ENCODE measurements at places on chromosomes 16 and 17. TPM values are rescaled to one million over a fixed set of nuclear protein-coding genes. Genes with fewer than 3 reads are reported as not detected.
A peak's percentile ranks its signal among the peaks of the same experiment; 100 is the strongest.

GRCh38 chr17:47741109-47741792 lies 8.2 kb downstream of the TBX21 start:
- H3K36me3 ChIP-seq = no peaks in the 10 kb centered on the region
- DNase-seq = no peak
- H3K27ac ChIP-seq = no peak overlapping the region

DNA sequence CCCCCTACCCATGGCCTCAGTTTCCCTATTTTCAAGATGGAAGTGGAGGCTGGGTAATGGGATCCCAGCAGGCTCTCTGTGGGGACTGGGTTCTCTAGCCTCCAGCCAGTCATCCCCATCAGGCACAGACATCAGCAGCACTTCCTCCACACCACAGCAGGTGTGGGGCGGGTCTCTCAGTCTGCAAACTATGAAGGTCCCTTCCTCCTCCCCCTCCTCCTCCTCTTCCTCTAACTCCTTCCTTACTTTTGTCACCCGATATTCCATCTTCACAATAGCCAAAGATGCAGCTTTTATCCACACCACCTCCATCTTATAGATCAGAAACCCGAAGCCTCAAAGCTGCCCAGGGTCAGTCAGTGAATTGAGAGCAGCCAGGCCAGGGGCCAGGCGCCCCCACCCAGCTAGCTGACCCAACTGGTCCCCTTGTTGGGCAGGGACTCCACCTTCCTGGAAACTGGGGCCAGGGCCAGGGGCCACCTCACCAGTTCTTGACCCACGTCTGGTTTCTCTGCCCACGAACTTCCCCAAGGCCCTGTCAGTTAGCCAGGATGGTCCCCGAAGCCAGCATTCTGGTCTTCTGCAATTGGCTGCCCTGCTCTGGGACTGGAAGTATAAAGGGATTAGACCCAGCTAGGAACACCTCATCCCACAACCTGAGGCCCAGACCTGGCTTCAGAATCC lies 2.5 kb downstream of the FAM83G start:
- no peak for DNase-seq
- peaks cover 9% of the 10 kb centered on the region for H3K4me1 ChIP-seq
- peak overlapping the region; percentile 64 for H3K4me3 ChIP-seq

GRCh38 chr17:80826955-80827645 lies 164.5 kb upstream of the CHMP6 start:
- H3K36me3 ChIP-seq = peaks cover 3% of the 10 kb centered on the region
- H3K27ac ChIP-seq = no peak overlapping the region
- no peak for DNase-seq
- H3K27me3 ChIP-seq = no peaks in the 10 kb centered on the region

- no peaks in the 10 kb centered on the region for H3K36me3 ChIP-seq
- no peak overlapping the region for H3K27ac ChIP-seq
- H3K4me1 ChIP-seq = no peaks in the 10 kb centered on the region
Measured at GRCh38 chr16:49832177-49832576, 23.7 kb downstream of the ZNF423 start.

- H3K4me3 ChIP-seq = no peak overlapping the region
- H3K27ac ChIP-seq = no peak overlapping the region
- no peaks in the 10 kb centered on the region for H3K4me1 ChIP-seq
- H3K36me3 ChIP-seq = peaks cover 11% of the 10 kb centered on the region
- DNase-seq = no peak
- H3K27me3 ChIP-seq = no peaks in the 10 kb centered on the region
Measured at GRCh38 chr16:75579281-75579834, 13.2 kb downstream of the GABARAPL2 start.

DNA sequence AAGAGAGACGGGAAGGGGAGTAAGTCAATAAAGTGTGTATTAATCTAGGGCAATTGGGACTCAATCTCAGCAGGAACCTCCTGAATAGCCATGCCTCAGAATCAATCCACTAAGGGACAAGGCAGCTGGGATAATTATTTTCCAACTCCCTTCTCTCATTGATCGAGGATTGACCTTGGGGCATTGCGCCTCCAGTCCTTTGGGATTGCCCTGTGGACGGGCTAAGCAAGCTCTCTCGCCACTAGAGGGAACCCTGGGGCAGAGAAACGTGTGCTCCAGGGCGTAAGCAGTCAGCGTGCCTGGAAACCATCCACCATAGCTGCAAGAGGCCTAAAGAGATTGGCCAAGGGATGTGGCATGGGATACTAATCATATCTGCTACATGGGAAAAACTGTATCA lies 53.9 kb upstream of the ERCC4 start:
- H3K27me3 ChIP-seq = no peaks in the 10 kb centered on the region
- H3K27ac ChIP-seq = no peak overlapping the region
- no peaks in the 10 kb centered on the region for H3K36me3 ChIP-seq
- DNase-seq = peak; percentile 73

DNA sequence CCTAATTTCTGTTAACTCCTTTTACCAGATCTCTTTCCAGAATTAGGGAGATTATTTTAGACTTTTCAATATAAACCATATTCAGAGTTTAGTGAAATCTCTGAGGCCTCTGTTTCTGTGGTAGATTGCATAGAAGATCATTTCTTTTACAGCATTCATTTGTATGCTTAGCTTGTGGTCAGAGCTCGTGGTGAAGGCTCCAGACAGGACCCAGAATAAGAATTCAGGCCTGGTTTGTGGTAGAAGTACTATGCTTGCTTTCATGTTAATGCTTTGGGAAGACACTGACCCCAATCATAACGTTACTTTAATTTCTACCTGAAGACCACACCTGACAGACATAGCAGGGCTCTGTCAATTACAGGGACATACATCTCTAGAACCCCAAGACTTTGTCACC lies 258.1 kb downstream of the FTO start:
- no peak overlapping the region for H3K4me3 ChIP-seq
- H3K4me1 ChIP-seq = no peaks in the 10 kb centered on the region
- no peak for DNase-seq
- no peak overlapping the region for H3K27ac ChIP-seq

DNA sequence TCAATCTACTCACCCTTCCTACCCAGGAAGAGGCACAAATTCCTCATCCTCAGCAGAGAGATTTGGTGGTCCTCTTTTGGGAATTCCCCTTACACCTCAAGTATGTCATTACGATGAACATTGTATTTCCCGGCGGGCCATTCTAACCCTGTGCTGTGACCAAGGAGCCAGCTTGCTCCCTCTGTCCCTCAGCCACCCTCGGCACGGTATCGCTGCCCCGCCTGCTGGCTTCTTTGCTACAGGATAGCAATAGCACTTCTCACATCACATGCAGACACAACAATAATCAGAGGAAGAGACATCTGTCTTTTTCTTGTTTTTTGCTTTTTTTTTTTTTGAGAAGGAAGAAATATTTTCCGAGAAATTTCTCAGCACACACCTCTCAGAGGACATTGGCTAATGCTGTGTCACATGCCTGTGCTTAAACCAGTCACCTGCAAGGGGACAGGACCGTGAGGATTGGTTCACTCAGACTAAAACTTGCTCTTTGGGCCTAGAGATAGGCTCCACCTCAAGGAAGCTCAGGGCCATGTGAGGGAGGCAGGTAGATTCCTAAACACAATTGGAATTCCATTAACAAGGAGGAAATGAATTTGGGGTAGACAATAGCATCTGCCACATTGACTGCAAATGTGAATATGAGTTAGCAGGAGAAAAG lies 41.2 kb downstream of the TMC5 start:
- no peaks in the 10 kb centered on the region for H3K4me1 ChIP-seq
- no peaks in the 10 kb centered on the region for H3K36me3 ChIP-seq
- no peak overlapping the region for H3K4me3 ChIP-seq
- H3K27me3 ChIP-seq = no peaks in the 10 kb centered on the region
- no peak overlapping the region for H3K27ac ChIP-seq

- H3K36me3 ChIP-seq = no peaks in the 10 kb centered on the region
- DNase-seq = no peak
- no peak overlapping the region for H3K4me3 ChIP-seq
- no peaks in the 10 kb centered on the region for H3K4me1 ChIP-seq
- no peak overlapping the region for H3K27ac ChIP-seq
- no peaks in the 10 kb centered on the region for H3K27me3 ChIP-seq
Measured at GRCh38 chr17:7192271-7192937, 13.2 kb upstream of the ASGR1 start.

Gene BAHCC1
- 12.5 TPM for total RNA-seq

Gene ZNF205
- 9.9 TPM for total RNA-seq

Gene HNF1B
- total RNA-seq = 28.0 TPM

Gene SYT17
- 5.1 TPM for total RNA-seq

Gene SCGB1C2
- total RNA-seq = not detected

Gene C1QL1
- 1.2 TPM for total RNA-seq
